ENCODE measurements at places on chromosomes 16 and 17.
A peak's percentile ranks its signal among the peaks of the same experiment; 100 is the strongest.

- DNase-seq, result no peak
These were observed 366.3 kb upstream of the HSBP1 start for GRCh38 chr16:83441517-83441916.

GRCh38 chr17:2057760-2058585, 3.1 kb downstream of the HIC1 start:
- no peak for DNase-seq

DNA sequence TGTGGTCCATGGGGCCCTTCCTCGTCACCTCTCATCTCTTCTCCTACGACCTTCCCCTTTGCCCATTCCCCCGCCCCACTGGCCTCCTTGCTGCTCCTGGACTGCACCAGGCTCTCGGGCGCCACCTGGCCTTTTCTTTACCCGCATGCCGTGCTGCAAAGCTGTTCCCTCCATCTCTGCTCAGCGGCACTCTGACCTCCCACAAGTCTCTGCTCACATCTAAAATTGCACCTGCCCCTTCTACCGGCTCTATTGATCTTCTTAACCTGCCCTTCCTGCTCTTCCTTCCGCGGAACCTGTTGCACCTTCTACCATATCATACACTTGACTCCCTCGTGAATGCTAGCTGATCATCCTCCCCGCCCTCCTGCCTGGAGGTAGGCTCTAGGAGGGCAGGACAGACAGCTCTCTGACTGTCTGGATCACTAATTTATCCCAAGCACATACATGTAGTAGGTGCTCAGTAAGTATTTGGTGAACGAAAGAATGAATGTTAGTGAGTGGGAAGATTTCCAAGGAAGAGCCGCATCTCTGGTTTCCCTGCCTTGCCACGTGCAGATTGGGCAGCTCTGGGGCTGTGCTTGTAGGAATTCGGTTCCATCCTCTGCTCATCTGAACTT, 17.3 kb downstream of the DNAH17 start:
- DNase-seq, result peak; percentile 6

DNA sequence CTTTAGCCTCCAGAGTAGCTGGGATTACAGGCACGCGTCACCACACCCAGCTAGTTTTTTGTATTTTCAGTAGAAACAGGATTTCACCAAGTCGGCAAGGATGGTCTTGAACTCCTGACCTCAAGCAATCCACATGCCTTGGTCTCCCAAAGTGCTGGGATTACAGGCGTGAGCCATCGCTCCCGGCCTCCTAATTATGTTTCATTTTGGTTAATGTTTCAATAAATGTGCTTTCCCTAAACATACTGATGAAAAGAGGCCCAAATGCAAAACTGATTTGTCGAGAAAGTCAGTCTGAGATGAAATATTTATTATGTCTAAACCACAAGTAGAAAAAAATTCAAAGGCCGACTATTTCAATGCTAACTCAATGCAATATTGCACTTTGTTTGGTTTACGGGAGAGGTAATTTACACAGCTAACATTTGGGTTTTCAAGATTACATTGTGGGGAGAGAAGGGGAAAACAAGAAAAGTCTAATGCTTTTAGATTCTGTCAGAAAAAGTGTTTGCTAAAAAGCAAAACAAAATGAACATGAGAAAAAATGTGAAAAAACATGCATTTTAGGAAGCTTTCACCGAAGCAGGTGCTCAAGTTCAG, 9.8 kb downstream of the STAT3 start:
- no peak for DNase-seq

GRCh38 chr17:29100296-29100695, 57.4 kb downstream of the PIPOX start:
- no peak for DNase-seq

GRCh38 chr16:6035161-6035560, 937.6 kb upstream of the EEF2KMT start:
- DNase-seq, result no peak

DNA sequence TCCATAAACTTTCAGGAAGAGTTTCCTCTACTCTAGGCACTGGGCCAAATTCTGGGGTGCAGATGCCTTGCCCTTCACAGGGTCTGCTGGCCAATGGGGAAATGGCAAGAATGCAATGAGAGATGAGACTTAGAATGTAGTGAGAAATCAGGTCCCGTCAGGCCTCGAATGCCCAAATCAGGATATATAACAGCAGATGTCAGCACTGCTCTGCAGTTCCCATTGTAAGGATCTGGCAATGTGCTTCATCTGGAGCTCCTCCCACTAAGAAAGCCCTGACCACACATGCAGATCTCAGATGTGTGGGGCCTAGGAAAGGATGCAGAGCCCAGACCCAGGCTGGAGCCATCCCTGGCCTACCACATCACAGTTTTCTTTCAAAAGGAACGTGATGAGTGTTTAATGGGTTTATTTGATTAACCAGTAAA, 13.9 kb upstream of the LPCAT2 start:
- no peak for DNase-seq

DNA sequence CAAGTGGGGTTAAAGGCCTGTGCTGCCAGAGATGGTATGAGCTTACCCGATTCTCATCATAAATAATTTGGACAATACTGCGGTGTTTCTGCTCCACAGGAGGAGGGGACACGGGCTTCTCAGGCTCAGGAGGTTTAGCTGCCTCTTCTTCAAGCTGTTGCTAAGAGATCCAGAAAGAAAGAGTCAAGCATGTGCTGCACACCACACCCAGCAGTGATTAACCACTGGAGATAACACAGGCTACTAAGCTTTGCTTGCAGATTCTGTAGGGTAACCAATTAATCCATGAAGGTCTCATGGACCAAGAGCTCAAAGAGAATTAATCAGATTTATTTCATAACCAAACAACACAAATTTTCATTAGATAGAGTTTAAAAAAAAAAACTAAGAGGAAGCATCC, 56.6 kb downstream of the NCOR1 start:
- DNase-seq, result no peak

DNA sequence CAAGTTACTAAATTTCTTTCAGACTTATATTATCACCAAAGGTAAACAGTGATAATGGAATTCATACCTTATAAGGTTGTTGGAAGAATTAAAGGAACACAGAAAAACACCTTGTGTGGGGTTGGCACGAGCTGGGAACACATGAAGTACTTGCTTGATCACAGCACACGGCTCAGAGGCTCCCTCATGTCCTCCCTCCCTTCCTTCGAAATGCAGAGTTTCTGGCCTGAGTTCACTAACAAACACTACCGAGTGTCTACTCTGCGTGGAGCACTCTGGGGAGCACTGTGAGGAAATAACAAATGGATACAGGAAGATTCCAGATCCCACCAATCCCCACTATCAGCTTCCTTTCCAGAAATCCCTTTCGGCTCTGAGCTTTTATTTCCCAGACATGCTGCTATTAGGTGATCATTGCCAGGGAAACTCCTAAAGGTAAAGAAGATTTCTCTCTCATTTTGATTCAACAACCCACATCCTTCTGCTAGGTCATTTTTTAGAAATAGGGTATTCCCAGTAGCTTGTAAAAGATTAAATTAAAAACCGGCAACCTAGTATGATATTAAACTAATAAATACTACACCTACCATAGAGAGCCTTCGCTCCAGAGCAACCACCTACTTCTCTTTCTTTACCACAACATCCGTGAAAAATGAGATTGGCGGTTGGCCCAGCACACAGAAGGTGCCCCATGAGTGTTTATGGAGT, 6.1 kb upstream of the HNF1B start:
- no peak for DNase-seq

DNA sequence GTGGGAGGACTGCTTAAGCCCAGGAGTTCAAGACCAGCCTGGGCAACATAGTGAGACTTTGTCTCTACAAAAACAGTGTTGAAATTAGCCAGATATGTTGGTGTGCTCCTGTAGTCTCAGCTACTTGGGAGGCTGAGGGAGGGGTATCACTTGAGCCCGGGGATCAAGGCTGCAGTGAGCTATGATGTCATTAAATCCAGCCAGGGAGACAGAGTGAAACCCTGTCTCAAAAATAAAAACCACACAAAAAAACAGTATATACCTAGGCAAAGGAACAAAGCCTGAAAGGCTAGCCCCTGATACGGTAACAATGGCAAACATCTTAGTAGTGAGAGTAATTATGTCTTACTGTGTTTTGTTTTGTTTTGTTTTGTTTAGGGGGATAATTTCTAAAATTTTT, 38.0 kb downstream of the TOM1L2 start:
- no peak for DNase-seq

GRCh38 chr17:30101686-30102390, 14.8 kb upstream of the NSRP1 start:
- no peak for DNase-seq

DNA sequence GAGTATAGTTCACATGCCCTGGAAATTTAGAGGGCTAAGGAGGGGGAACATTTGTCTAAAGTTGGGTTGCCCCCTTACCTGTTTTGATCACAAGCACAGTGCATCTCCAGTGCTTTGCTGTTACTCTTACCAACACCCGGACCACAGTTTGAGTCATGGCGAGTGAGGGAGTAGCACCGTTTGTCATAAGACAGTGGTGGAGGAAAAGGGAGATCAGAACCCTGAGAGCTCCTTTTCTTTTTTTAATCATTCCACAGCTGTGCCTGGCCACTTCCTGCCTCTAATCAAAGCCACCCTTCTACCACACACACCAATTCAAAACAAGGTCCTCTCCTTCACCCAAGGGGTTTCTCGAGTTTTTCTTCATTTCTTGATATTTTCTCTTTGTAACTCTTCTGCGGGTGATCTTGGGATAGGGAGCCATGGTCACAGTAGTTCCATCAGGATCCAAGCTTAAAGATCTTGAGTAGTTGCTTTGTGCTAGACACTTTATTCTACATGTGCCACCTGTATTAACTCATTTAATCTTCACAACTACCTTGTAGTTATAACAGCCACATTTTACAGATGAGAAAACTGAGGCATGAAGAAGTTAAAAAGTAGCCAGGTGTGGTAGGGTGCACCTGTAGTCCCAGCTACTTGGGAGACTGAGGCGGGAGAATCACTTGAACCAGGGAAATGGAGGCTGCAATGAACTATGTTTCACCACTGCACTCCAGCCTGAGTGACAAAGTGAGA, 5.0 kb upstream of the MYL4 start:
- peak; percentile 27 for DNase-seq

- no peak for DNase-seq
These were observed 24.4 kb upstream of the ABCC11 start for GRCh38 chr16:48271728-48272127.

DNA sequence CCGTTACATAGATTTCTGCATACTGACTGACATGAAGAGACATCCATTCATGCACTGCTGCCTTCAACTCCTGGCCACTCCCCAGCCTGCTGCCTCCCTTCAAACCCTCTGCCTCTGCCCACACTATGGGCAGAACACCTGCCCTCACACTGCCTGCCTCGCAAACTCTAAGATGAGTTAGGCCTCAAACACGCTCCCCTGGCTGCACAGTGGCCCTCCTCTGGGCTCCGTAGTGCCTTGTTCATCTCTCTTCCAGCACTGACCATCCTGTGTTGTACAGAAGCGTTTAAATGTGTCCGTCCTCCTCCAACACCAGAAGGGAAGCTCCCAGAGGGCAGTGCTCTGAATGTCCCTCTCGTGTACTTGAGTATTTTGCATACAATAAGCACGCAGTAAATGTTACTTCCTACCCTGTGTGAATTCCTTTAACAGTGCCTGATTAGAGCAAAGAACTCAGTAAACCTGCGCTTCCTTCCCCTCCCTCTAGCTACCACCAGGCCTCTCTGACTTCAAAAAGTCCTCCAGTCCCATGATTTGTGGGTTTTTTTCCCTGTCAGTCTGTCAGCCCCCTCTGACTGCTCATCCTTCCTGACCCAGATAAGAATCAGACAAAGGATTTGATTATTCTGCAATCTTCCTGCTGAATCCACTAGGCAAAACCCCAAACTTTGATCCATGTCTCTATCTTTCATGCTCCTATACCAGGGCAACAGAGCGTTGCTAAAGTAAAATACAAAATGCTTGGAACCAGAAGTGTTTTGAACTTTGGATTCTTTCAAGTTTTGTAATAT, 3.9 kb downstream of the DHX33 start:
- DNase-seq, result no peak

GRCh38 chr17:60720763-60721531, 43.3 kb downstream of the BCAS3 start:
- no peak for DNase-seq

DNA sequence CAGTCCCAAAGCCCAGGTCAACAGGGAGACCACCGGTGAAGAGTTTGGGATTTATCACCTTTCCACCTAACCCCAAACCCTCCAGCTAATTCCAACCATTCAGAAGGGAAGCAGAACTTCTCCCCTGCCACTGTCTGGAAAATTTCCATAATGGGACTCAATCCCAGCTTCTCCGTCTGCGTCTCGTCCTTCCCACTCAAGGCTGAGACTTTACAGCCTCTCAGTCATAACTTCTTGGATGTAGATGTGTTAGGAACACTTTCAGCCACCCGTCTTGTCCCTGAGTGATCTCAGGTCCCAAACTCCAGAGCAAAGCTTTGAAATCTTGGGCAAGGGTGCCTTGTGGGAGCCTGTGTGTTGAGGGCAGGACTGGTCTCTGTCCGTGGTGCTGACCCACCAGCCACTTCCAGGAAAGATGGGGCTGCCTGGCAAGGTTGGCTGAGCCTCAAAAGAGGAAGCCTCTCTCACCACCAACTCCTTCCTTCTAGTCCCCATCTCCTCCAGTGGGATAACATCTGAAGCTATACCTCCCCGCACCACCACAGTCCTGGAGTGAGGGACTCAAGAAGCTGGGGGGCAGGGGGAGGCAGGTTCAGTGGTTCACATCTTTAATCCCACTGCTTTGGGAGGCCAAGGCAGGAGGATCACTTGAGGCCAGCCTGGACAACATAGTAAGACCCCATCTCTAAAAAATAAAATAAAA, 9.3 kb downstream of the GAS2L2 start:
- no peak for DNase-seq

GRCh38 chr17:58279016-58279711, 1.6 kb downstream of the MPO start:
- DNase-seq, result no peak

- DNase-seq, result no peak
These were observed 34.4 kb upstream of the ZCCHC14 start for GRCh38 chr16:87527055-87527724.

DNA sequence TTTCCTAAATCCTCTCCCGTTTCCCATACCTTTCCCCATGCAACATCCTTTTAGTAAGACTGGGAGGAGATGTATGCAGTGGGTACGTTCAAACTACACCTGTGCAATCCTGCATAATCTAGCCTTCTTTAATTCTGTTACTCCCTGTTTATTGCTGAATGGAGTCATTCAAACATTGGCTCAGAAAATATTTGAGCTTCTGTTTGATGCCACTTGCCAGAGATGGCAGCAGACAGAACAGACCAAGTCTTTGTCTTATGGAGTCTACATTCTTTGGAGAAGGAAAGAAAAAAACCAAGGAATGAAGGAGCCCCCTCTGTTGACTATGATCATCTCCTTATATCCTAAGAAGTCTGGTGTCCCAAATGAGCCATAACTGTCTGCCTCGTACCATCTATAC, 288.8 kb downstream of the HAPSTR1 start:
- DNase-seq, result no peak

- no peak for DNase-seq
These were observed 704.7 kb downstream of the WWOX start for GRCh38 chr16:78804058-78804735.

GRCh38 chr16:27840311-27841060, 223.0 kb downstream of the GSG1L start:
- DNase-seq, result no peak

- no peak for DNase-seq
These were observed 3.2 kb upstream of the MPO start for GRCh38 chr17:58283674-58284612.

GRCh38 chr17:77438241-77439188, 297.7 kb downstream of the SEC14L1 start:
- no peak for DNase-seq
